Muscle of back (tissue), 13 donors: ENCODE measurements at places on chromosomes 7 and 10.

DNA sequence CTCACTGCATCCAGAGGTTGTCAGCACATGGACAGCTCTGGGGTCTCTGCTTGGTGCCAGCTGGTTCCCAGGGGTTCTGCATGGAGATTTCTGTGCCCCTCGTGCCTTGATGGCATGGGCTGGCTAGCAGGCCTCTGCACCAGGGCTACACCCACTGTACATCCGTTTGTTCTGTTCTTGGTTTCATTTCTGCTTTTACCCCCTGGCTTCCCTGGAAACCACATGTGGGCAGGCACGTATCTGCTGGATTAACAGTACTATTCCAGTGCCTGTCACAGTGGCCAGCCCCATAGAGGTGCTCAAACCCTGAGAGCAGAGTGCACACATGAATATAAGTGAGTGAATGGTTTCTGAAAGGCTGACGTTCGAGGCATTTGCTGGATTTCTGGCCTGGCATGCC is 207.2 kb upstream of the GPR26 start:
- no peak for DNase-seq

DNA sequence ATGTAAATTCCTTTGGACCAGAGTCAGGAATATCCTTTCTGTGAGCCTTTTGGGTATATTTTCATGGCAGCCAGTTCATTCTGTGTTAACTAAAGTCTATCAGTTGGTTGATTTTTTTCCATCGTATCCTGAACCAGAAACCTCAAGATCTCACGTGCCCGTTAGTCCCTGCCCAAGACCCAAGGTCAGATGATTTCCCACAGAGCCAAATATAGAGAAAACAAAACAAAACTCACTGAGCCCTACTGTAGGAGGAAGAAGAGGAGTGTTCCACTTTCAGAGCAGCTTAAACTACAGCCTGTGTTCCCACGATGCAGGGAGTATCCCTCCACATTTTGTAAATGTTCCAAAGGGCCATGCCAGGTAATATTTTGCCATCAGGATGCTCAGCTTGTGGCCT is 96.0 kb upstream of the ADO start:
- DNase-seq: no peak

DNA sequence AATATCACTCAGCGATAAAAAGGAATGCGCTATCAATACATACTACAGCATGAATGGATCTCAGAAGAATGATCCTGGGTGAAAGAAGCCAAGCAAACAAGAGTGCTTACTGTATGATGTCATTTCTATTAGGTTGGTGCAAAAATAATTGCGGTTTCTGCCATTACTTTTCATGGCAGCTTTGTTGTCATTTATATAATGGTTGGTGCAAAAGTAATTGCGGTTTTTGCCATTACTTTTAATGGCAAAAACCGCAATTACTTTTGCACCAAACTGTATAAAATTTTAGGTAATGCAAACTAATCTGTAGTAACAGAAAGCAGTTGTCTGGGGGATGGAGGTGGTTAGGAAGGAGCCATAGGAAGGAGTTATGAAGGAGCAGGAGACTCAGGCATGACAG is 318.3 kb upstream of the ZMIZ1 start:
- DNase-seq: no peak

GRCh38 chr10:96511044-96511945 is 2.4 kb downstream of the TLL2 start:
- DNase-seq: no peak

DNA sequence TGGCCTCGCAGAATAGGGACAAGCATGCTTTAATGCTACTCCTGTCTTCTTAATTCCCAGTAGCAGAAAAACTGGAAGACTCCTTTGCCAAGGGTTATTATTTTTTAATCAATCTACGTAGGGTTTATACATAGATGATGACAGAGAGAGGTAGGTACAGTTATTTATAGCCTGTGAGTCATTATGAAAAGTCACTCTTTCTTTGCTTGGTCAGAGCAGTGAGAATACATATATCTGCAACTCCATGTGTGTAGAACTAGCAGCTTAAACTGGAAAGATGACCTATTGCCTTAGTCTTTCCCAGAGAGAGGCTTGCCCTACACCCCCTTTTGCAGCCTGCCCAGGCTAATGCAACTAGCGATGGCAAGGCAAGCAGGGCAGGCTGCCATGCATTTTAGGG is 1050.6 kb downstream of the NRG3 start:
- no peak for DNase-seq
